CD8-positive, alpha-beta memory T cell (primary cell): ENCODE measurements at places on chromosomes 11 and 22. TPM values are rescaled to one million over a fixed set of nuclear protein-coding genes. Genes with fewer than 3 reads are reported as not detected.

The CARNS1 gene
- total RNA-seq = 2.0 TPM

The MRGPRE gene
- not detected for total RNA-seq

The SHANK2 gene
- not detected for total RNA-seq

The SMIM35 gene
- 0.40 TPM for total RNA-seq

The SOX6 gene
- not detected for total RNA-seq

The NOX4 gene
- not detected for total RNA-seq

The DKK3 gene
- total RNA-seq = 2.7 TPM

The KCNJ5 gene
- 0.04 TPM for total RNA-seq

The MRE11 gene
- 39.8 TPM for total RNA-seq

The TUBGCP6 gene
- 52.2 TPM for total RNA-seq

The IL10RA gene
- 120 TPM for total RNA-seq

The RAG1 gene
- 0.27 TPM for total RNA-seq

The HEPN1 gene
- not detected for total RNA-seq

The KDM4F gene
- not detected for total RNA-seq

The PARVA gene
- total RNA-seq = 0.07 TPM
